ENCODE measurements at places on chromosomes 5 and 9.

DNA sequence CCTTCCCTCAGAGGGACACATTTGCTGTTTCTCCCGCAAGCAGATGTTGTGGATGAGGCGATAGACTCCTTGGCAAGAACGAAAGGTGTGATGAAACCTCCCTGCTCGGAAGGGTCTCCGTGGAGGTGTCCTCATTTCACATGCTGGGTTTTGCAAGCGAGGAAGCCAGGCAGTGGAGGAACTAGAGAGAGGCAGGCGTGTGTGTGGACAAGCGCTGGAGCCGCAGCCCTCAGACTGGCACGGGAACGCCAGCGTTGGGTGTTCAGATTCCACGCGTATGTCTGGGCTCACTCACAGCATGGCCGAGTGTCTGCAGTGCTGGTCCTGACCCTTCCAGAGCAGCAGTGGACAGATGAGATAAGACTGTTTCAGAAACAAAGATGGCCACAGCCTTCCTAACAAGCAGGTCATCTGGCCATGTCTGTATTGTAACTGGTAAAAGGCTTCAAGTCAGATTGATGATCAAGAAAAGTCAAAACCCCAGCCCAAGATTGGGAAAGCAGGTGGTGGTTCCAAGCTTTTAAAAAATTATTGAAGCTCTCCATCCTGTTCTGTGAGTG lies 35.0 kb upstream of the NCS1 start:
- DNase-seq = no peak

GRCh38 chr5:88683506-88684135 lies 199.4 kb downstream of the MEF2C start:
- DNase-seq = no peak

- no peak for DNase-seq
Observed at GRCh38 chr5:123865641-123866040, 353.7 kb downstream of the CSNK1G3 start.

- DNase-seq = no peak
Observed at GRCh38 chr5:112350626-112351025, 68.5 kb downstream of the EPB41L4A start.

- DNase-seq = no peak
Observed at GRCh38 chr5:161261668-161262323, 284.7 kb downstream of the GABRB2 start.

DNA sequence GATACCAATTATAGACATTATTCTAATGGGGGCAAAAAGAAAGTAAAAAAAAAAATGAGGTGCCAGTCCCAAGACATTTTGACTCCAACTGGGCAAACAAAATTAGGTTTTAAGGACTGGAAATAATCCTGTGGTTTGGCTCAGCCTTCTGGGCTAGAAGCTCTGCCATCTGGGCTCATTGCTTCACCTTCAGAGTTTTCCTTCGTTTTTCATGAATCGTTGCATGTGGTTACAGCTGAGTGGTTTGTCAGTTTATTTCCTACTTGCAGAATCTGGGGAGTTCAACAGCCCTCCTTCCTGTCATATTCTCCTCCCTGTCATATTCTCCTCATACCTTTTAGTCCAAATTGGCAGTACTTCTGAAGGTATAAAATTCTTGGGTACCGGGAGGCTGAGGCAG lies 12.0 kb downstream of the UGT3A2 start:
- no peak for DNase-seq

DNA sequence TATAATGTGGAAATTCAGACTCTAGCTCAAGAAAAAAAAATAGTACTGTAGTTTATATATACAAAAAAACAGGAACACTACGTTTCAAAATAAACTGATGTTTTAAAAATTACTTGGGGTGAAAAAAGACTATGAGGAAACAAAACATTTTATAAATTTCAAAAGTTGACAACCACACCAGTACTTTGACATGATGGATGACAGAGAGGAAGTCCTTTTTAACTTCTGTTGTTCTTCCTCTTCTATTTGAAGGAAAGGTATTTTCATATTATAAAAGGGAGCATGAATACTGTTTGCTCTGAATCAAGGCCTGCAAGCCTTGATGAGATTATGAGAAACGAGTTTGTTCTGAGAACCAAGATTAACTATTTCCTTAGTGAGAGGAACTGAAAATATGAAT lies 456.9 kb downstream of the TAF11L14 start:
- no peak for DNase-seq

DNA sequence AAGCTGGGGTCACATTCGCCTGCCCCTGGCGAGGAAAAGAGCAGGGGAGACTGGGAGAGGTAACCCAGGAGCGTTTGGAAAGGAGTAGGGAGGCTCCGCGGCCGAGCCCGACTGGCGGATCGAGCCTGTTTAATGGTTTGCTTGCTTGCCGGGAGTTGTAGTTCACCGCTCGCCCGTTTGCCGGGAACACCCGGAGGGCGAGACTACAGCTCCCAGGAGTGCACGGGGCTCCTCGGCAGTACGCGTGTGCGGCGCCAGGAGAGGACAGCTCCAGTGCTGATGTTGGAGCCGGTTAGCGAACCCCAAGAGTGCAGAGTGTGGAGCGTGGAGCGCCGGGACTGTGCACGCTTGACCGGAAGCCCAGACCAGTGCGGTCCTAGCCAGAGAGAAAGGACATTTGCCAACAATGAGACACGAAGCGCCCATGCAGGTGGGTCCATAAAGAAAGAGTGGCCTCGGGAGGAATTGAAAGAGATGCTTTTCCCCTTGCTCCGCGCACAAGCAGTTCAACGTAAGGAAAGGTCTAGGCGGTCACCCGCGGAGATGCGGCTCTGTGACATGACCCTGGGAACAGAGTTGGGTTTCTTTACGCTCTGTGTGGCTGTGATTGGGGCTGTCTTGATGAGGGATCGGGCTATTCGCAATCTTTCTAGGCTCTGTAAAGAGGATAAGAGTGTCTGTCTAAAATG lies at the start of gene RAB3C:
RAB3C (plus strand) TSS at position 273 of the 689 bp plus-strand sequence; CDS start at position 407, 134 bp downstream.
- peak; percentile 5 for DNase-seq

DNA sequence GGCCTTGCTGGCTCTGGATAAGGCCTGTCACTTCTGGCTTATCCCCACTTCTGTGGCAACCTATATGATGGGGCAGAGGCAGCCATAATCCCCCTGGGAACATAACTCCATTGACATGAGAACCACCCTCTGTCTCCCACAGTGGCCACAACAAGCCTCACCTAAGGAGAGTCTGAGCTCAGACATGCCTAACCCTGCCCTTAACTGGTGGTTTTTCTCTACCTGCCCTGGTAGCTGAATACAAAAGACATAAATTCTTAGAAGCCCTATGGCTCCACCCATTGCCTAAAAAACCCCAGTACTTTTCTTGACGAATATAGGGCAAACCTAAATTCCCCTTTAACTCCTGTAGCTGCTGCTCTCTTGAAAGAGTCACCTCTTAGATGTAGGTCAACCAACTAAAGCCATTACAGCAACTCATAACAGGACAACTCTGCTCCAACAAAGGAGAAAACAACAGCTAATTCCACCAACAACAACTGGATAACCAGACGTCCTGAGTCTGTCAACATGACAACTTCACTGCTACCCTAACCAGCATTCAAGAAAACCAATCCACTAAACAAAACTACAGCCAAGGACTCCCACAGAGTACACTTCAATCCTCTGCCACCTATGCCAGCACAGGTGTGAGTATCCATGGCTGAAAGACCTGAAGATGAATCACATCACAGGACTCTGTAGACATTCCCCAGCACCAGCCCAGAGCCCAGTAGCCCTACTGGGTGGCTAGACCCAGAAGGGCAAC lies 427.7 kb downstream of the PRELID2 start:
- no peak for DNase-seq

DNA sequence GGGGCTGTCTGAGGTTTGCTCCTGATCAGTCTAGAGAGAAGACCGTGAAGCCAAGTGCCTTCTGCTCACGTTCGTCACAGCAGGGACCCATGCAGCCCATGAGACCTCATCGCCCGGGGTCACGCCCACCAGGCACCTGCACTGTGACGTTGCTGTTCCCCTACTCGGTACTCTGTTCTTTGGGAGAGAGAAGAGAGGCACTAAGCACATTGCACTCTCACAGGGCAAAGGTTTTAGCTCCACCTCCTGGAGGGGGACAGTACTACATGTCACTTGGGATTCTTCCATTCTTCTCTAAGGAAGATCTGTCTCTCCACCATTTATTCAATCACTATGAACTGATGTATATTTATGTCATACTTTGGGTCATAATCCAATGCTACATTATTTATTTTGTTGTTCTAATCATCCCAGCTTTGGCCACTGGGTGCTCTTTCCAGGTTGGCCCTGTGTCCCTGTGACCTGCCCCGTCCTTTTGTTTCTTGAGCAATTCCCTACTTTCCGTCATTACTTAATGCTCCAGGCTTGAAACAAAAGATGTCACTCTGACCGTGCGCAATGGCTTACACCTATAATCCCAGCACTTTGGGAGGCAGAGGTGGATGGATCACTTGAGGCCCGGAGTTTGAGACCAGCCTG lies 31.4 kb upstream of the BRD3 start:
- DNase-seq = peak; percentile 31

- no peak for DNase-seq
Observed at GRCh38 chr9:34371886-34372466, 4.7 kb downstream of the MYORG start.

GRCh38 chr9:106621313-106622163 lies 241.4 kb upstream of the ZNF462 start:
- DNase-seq = no peak

GRCh38 chr5:4984461-4984860 lies 155.7 kb upstream of the ADAMTS16 start:
- no peak for DNase-seq

DNA sequence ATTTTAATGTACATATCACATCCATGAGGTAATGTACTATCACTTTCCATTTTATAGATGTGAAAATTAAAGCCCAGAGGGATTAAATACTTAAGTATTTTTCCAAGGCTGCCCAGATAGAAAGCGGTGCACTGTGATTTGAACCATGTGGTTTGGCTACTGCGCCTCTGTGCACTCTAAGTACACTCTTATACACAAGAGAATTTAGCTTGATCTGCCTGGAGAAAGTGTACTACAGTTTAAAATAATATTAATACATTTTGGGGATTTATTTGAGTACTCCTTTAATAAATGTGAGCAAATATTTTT lies 360.4 kb upstream of the ACTBL2 start:
- no peak for DNase-seq

DNA sequence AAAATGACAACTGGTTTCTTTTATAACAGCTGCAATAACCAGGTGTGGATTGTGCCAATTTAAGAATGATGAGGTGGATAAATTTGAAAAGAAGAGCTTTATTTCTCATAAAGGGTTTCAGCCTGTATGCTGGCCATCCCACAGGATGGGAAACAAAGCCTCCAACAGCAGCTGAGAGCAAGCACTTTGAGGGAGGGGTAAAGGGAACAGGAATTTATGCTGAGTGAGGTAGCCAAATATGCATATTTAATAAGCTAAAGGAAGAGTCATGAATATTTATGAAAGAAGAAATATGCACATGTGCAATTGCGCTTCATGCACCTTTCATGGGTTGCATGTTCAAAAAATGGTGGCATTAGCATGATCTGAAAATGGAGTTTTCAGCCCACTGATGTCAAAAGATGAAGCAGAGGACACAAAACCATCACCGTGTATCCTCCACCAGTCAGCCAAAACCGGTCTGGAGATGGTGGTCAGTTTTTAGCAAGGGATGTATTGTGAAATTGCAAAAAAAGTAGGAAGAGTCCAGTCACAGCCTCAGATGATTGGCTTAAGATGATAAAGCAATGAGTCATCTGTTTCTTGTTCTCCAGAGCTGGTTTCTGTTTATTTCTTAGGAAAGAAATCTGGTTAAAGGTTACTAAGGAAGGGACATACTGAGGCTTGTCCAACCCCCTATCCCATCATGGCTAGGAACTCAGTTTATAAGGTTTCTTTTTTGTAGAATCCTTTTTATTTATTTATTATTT lies 47.9 kb downstream of the DEPDC1B start:
- no peak for DNase-seq

GRCh38 chr5:94469894-94470329 lies 148.5 kb downstream of the KIAA0825 start:
- no peak for DNase-seq

DNA sequence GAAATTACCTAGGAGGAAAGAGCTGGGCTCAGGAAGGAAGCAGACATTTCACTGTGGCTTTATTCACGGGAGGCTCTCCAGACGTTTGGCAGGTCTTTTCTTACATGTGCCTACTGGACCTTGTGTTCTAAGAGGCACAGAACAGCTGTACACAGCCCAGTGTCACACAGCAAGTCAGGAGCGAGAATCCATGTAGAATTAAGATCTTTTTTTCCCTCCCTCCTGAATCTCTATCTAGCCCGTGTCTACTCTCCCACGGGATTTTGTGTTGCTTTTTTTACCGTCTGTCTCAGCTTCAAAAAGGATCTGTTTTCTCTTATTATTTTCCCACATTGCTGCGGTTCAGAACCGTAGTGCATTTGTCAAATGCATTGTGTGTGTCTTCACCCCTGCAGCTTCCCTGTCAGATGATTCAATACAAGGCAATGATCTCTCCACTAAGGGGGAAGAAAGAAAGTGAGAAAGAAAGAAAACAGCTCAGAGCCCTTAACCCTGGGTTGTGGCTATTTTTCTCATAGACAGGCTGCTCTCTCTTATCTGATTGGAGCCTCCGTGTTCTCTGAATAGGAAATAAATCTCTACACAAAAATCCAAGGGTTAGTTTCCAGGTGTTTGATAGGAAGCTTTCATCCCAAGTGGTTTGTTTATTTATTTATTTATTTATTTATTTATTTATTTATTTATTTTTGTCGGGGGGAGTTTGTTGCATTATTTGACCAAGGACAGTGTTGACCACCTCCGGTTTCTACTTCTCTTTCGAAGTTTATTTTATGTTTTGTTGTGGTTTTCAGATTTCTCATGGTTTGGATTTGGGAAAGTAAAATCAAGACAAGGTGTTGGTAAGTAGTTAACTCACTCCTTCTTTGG lies 191.0 kb downstream of the NTRK2 start:
- no peak for DNase-seq

GRCh38 chr9:18296702-18297055 lies 177.3 kb upstream of the ADAMTSL1 start:
- DNase-seq = no peak

DNA sequence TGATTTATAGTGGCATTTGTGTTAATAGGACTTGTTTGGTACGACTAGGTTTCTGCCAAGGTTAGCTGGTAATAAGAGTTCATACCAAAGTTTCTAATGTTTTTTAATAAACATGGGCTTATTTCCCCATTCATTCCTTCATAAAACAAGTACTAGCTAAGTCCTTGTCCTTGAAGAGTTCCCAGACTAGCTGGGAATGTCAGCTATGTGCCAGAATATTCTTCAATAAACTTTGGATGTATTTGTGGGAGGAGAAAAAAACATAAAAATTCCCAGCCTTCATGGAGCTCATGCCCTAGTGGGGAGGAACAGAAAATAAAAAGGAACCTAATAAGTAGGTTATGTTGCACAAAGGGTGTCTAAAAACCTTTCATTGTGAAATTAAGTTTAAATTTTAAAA lies 176.9 kb downstream of the DENND1A start:
- DNase-seq = no peak

GRCh38 chr9:135198586-135199285 lies 111.3 kb downstream of the OLFM1 start:
- DNase-seq = no peak

- DNase-seq = no peak
Observed at GRCh38 chr9:113178087-113178486, 27.3 kb downstream of the SLC31A2 start.
